ENCODE measurements at places on chromosomes 2 and 18.

DNA sequence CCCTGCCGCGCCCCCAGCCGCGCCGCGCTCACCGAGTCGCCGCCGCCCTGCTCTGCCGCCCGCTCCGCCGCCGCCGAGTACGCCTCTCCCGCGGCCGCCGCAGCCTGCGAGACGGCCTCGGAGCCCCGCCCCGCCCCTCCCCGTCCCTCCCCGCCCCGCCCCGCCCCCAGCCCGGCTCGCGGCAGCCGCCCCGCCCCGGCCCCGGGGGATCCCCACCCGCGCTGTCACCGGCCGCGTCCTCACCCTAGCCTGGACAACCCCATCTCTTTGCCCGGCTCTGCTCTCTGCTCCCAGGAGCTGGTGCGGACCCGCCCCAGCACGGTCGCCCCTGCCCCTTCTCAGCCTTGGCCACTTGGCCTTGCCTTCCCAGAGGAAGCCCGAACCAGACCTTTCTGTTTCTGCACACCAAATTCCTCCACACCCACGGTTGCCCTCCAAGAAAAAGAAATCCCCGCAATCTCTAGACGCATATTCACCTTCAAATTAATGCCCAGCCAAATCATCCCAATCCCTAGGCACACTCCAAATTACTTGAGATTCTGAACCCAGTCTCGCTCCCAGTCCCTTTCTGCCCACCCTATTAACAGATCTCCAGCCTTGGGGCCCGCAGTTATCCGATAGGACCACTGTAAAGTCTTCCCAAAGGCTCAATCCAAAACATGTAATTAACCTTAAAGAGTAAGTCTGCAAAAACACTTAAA lies at the start of gene CYRIA:
Gene CYRIA (minus strand): TSS at position 87 of the 701 bp plus-strand sequence. CDS start 77,715 bp downstream, outside the sequence.
- no peak for DNase-seq

DNA sequence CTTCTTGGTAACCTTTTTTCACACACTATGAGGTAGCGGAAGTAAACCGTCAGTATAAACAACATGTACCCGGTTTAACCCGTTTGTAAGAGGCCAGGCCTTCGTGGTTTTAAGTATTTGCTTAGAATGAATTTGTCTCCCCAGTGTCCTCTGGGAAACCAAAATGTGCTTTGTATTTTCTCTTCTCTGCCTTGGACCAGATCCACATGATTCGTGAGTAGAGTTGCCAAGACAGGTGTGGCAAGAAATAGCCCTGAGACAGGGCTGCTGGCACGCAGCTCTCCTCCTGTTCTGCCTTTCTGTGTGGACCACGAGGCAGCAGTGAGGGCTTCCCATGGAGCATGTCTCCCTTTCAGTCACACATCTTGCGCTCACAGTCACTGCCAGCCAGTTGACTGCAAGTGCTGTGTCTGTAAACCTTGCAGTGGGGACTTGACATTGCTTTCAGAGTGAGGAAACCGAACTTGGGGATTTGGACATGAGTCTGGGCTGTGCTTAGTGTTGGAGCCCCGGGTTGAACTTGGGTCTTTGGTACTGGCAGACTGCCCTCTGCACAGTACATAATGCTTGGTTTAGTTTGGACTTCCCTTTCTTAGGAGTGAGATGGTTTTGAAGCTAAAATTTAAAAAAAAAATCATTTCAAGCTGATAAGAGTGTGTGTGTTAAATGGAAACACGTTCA lies 19.1 kb downstream of the BCL2L11 start:
- peak; percentile 34 for DNase-seq

GRCh38 chr2:168180483-168180882 lies 66.9 kb downstream of the STK39 start:
- DNase-seq = no peak

DNA sequence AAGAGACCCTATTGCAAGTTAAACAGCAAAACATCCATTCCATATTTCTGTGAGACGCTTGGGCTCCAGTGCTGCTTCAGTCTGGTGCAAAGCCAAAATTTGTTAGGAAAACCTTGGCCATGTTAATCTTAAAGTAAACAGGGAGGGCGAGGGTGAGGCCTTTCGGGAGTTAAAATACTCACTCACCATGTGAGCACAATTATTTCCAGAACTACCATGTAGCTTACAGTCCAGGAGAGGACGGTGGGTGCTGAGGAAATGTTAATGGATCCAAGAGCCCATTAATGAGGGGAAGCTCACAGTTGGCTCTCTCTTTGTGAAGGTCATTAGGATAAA lies 286.4 kb downstream of the SLC8A1 start:
- no peak for DNase-seq

DNA sequence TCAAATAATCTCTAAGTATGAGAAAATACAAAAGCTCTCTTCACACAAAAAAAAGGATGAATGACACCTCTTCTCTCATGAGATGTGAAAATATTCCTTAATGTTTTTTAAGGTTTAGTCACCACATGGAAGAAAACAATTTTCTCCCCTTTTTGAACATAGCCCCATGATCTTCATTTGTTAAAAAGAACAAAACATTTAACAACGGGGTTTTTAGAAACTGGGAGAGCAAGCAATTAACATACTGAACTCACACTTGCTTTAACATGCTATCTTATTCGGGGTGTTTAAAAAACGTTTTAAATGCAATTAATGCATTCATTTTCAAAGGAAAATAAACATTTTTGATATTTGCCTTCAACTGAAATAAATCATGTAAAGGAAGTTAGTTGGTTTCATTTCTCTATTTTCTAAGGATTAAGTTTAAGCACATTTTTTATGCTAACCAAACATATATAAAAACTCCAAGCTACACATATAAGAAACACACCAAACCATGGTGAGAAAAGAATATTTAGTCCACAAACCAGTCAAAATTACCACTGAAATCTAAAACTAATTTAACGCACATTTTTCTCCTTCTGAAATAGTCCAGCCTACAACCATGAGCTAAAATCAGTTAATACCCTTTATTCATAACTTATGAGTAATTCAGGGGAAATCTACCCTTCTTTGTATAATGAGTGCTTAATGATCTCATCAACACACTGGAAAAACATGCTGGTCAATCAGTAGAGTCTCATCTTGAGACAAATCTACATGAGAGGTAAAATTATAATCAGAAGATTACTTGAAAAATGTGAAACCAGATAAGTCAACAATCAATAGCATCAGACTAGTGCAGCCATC lies 8.2 kb downstream of the FBXO11 start:
- no peak for DNase-seq

GRCh38 chr18:48805826-48806535 lies 144.8 kb downstream of the SMAD7 start:
- no peak for DNase-seq

- DNase-seq = no peak
Measured at GRCh38 chr2:14633061-14633460, 544 bp downstream of the LRATD1 start.

- peak; percentile 80 for DNase-seq
Measured at GRCh38 chr2:215712871-215713790, 277.3 kb upstream of the FN1 start.

GRCh38 chr18:54357082-54357659 lies 487 bp downstream of the STARD6 start:
- DNase-seq = no peak

DNA sequence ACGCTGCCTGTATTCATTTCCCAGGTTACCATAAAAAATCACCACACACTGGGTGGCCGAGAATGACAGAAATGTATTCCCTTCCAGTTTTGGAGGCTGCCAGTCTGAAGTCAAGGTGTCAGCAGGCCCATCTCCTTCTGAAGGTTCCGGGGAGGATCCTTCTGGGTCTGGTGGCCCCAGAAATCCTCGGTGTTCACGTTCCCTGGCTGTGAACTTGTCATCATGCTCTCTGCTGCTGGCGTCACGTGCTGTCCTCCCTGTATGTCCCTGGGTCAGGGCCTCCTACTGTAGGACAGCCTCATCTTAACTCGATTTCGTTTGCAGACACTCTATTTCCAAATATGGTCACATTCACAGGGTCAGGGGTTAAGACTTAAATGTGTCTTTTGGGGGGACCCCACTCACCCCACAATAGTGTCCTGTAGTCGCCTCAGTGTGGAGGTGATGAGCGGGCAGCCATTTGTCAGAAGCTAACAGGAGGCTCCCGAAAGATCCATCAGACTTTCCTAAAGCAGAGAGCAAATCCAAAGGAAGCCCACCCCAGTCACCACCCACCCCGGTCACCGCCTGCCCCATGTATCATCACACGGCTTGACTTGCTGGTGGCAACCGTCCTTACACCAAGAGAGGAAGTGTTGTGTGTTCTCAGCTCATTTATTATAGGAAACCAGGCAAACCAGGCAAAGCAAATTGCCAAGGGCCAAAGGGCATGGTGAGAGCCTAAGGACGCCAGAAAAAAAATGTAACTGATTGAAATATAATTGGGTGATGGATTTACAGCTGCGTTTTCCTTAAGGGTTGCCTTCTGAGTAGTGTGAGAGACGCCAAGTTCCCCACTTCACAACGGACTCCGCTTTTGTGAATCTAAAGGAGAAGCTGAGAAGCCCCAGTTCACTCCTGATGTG lies 148.8 kb upstream of the ZNF236 start:
- no peak for DNase-seq

DNA sequence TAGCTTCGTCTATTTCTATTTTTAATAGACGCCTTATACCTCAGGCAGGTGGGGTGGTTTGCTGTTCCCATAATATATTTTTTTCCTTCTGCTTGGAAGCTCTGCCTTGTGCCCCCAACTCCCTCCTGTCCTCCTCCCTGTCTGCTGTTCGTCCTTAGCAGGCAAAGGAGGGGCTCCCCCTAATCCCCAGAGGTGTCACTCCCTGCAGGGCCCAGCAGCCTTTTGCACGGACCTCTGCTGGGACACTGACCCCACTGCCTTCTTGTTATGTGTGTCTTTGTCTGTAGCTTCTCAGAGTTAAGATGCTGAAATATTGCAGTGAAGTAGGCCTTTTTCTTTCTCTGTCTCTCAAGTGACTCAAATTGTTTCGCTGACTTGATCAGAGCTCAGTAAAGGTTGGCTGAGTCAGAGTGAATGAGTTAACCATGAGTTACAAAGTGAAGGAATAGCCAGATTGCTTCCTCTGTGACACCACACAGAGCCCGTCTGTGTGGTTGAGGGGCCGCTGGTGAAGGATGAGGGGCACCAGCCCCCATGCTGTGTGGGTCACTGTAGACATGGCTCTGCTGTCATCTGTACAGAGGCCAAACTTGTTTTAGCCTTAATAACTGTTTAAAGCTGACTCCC lies 47.7 kb downstream of the PRKCE start:
- DNase-seq = no peak

DNA sequence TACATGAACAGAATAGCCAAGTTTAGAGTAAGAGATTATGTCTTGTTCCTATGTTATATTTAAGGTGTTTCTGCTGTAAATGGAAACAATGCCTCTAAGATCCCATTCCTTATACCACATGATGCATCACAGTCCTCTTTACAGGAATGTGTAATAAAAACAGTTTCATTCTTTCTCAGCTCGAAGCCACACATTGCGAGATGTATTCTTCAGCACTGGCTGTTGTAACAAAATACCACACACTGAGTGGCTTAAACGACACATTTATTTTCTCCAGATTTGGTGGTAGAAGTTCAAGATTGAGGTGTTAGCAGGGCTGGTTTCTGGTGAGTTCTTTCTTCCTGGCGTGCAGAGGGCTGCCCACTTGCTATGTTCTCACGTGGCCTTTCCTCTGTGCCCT lies 246.2 kb downstream of the SOCS6 start:
- DNase-seq = no peak

- peak; percentile 39 for DNase-seq
Measured at GRCh38 chr2:27212626-27213471, 781 bp upstream of the SLC5A6 start.

DNA sequence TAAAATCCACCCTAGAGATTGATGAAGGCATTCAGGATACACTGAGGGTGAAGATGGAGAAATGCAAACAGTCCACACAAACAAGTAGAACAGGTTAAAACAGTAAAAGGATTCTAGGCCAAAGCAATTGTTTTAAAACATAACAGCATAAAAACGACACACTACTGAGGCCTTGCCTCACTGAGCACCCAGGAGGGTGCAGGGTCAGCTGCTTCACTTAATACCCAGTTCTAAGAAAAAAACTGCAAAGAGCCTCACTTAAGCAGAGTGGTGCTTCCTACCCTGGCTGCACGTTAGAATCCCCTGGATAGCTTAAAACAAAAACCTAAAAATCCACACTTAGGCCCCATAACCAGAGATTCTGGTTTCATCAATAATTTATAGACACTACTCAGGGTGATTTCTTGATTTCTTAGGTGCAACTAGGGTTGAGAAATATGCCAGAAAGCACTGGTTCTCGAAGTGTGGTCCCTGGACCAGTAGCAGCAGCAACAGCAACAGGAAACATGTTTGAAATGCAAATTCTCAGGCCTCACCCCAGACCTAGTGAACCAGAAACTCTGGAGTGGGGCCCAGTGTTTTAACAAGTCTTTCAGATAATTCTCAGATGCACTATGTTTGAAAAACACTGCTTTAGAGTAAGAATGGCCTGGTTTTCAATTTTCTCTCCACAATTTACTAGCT lies 279.1 kb downstream of the ZEB2 start:
- DNase-seq = no peak

DNA sequence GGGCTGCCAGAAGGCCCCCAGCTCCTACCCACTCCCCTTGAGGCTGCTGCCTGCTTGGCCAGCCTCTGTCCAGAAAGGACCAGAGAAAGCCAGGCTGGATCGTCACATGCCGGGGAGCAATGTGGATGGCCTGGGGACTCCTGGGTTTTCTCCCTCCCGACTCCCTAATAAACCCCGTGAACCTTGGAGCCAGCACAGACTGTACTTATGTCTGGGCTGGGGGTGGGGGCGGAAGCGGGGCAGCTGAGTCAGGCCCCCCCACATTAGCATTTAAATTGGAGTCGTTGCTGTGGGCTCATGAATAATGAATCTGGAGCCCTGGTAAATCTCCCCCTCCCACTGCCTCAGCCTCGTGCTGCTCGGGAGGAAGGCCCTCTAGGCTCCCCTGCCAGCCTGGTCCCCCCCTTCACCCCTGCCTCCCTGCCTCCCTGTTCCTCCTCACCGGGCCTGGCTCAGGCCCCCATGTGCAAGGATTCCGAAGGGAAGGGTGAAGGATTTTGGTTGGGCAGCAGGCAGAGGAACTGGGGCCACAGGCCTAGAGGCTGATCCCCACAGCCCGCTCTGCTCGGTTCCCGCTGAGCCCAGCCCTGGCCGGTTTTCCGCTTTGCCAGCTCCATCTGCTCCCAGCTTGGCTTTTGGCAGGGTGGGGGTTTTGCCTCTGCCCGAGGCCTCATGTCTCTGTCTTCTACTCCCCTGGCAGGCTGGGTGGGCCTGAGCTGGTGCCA lies 7.3 kb upstream of the ASIC4 start:
- DNase-seq = no peak

DNA sequence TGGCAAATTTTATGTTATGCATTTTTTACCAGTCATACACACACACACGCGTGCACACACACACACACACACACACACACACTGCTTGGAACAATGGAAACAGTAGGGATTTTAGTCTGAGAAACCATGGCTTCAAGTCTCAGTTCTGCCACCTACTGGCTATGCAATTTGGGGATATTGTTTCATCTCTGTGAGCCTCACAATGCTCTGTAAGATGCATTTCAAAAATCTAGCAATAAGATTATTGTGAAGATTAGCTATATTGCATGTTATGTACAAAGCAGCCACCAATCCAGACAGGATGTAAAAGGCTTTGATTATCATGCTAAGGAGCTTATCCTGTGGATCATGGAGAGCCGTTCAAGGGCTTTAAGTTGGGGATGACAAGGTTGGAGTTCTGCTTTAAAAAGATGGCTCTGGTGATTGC lies 401.4 kb downstream of the NBAS start:
- DNase-seq = peak; percentile 32

- DNase-seq = no peak
Measured at GRCh38 chr18:27114842-27115241, 70.3 kb downstream of the CHST9 start.

GRCh38 chr2:234451852-234452625 lies 44.8 kb downstream of the ARL4C start:
- peak; percentile 64 for DNase-seq
